ENCODE measurements at places on chromosomes 11 and 22. TPM values are rescaled to one million over a fixed set of nuclear protein-coding genes. Genes with fewer than 3 reads are reported as not detected.

The CAPN1 gene
- total RNA-seq = 125 TPM

GRCh38 chr11:61149624-61150615, 11.3 kb downstream of the VPS37C start:
- no peak for DNase-seq

DNA sequence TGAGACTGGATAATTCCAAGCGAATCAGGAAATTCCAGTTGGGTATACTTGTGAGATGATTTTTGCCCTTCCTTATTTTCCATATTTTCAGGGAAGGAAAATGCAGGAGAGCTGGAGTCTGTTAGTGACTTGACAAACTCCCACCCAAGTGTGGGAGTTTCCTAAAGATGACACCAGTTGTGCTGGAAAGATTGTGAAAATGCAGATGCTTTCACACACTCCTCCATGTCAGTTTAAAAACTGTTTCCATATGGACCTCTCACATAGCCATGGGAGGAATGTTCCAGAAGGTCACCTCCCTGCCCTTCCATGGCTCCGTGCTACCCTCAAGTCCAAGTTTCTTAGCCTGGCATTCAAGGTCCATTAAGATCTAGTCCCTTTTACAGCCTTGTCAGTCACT, 350.7 kb upstream of the NARS2 start:
- DNase-seq = no peak

The OR51B6 gene
- total RNA-seq = not detected

- no peak for DNase-seq
These were observed 18.9 kb downstream of the COPB1 start for GRCh38 chr11:14480716-14481115.

DNA sequence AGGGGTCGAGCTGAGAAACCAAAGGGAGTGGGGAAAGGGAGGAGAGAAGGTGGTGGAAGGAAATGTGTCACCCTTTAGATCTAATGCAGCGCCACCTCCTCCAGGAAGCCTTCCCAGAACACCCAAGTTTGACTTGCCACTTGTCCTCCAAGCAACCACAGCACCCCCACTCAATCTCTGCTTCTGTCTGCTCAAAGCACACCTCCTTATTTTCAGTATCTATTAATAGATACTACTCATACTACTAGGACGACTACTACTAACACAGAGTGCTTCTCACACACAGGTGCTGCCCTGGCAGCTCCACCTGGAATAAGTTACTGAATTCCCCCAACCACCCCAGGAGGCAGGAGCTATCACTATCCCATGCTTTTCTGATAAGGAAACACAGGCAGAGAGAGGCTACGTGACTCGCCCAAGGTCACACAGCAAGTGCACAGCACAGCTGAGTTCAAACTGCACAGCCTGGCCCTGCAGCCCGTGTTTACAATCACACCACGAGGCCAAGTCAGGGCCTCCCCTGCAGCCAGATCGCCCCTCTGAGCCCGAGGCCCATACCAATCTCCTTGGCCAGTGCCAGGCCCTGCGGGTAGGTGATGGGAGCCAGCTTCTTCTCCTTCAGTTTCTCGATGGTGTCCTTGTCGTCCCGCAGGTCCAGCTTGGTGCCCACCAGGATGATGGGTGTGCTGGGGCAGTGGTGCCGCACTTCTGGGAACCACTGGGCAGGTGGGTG, 13.2 kb downstream of the RAC2 start:
- no peak for DNase-seq

- no peak for DNase-seq
These were observed 102.9 kb downstream of the RPL27A start for GRCh38 chr11:8785457-8785856.

GRCh38 chr11:3182462-3182852, 17.3 kb upstream of the OSBPL5 start:
- DNase-seq = no peak

The MMP10 gene
- total RNA-seq = not detected

DNA sequence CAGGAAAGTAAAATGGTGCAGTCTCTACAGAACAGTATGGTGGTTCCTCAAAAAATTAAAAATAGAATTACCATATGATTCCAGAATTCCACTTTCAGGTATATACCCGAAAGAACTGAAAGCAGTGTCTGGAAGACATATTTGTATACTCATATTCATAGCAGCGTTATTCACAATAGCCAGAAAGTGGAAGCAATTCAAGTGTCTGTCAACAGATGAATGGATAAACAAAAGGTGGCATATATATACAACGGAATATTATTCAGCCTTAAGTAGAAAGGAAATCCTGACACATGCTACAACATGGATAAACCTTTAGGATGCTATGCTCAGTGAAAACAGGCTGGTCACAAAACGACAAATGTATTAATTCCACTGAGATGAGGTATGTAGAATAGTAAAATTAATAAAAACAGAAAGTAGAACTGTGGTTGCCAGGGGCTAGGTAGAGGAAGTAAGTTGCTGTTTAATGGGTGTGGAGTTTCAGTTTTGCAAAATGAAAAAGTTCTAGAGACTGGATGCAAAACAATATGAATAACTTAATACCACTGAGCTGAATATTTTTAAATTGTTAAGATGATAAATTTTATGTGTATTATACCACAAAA, 14.5 kb downstream of the SAA1 start:
- DNase-seq = no peak

DNA sequence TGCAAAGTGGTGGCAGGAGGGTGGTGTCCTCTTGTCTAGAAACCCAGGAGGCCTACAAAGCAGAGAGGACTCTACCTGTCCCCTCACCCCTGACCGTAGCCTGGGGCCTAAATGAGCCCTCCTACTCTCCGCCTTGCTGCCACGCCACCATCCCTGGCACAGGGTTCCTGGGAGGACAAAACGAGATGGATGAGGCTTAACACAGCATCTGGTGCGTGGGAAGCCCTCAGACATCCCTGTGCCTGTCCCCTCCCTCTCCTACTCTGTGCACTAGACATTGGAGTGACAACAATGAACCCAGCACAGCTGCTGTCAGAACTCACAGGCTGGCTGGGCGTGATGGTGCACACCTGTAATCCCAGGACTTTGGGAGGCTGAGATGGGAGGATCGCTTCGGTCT, 36.4 kb upstream of the DKK3 start:
- DNase-seq = no peak

The JHY gene
- total RNA-seq = 13.3 TPM

The ANKRD49 gene
- 14.1 TPM for total RNA-seq

The CKAP5 gene
- 80.5 TPM for total RNA-seq

DNA sequence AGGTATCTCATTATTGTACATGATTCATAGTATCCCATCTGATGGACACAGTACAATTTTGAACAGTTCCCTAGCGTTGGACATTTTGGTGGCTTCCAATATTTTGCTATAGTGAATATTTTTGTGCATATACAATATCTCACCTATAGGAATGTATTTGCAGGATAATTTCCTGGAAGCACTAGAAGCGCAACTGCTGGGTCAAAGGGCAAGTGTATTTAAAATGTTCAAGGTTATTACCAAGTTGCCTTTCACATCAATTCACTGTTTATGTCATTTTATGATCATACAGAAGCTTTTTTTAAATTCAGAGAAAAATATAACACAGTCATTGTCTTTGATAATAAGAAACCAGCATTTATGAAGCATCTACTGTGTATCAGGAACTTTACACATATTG, 19.1 kb upstream of the RPS3 start:
- no peak for DNase-seq

DNA sequence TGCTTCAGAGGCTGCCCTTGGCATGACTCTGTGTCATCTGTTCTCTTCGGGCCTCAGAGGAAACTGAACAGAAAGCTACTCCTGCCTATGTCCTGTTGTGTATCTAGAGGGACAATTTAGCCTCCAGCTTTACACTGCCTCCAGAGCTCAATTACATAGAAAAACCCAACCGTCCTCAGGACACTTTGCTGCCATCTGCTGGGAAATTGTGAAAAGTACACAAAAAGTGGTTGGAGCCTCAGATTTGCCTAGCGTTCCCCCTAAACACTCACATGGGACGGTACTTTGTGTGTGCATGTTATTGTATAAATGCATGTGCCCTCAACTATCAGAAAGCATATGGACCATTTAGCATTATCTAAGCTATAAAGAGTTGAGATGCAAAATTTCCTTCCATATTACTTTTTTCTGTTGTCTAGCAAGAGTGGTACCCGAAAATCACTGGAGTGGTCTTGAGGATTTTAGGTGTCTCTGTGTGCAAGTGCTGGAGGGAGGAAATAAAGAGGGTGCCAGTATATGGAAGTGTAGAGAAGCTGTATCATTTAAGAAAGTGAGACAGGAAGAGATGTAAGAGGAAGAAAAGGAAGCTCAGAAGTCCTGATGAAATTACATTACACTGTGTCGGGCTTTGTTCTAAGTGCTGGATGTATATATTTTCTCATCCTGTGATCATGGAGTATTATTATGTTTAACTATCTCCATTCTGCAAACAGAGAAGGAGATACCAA, 8.7 kb upstream of the MS4A4E start:
- DNase-seq = no peak

DNA sequence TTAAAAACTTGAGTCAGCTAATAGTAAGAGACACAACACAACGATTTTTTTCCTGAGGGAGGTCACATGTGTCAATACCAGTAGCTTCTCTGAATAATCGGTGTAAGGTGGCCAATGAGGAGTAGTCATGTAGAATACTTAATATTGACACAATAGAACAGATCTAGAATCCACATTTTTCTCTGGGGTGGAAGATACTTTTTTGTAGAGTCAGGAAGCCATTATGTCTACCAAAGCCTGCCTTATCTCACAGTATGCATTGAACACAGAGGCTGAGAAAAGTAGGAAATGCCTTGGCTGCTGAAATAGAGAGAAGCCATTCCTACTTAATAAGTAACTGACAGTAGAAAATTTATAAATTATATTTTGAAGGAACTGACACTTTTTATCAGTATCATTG, 725.0 kb downstream of the METTL15 start:
- DNase-seq = no peak

- no peak for DNase-seq
These were observed 20.4 kb downstream of the ALKBH8 start for GRCh38 chr11:107545101-107545514.

- DNase-seq = no peak
These were observed 400.2 kb downstream of the MN1 start for GRCh38 chr22:27401321-27401720.

- DNase-seq = no peak
These were observed 13.0 kb downstream of the TBX1 start for GRCh38 chr22:19773470-19774040.

- no peak for DNase-seq
These were observed 388.7 kb downstream of the MIAT start for GRCh38 chr22:27046086-27046485.

- DNase-seq = no peak
These were observed 39.4 kb upstream of the RBX1 start for GRCh38 chr22:40911772-40912171.

DNA sequence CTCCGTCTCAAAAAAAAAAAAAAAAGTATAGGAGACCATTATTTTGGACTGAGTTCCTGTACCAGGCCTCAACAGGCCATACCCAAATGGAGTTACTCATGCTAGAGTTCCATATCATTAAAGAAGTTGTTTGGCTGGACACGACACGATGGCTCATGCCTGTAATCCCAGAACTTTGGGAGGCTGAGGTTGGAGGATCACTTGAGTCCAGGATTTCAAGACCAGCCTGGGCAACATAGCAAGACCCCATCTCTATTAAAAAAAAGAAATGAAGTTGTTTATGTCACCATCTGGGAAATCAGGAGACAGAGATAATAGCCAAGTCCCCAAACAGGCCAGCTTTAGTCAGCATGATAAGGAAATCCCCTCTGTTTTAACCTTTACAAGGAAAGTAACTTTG, 6.7 kb upstream of the FNBP4 start:
- DNase-seq = no peak

DNA sequence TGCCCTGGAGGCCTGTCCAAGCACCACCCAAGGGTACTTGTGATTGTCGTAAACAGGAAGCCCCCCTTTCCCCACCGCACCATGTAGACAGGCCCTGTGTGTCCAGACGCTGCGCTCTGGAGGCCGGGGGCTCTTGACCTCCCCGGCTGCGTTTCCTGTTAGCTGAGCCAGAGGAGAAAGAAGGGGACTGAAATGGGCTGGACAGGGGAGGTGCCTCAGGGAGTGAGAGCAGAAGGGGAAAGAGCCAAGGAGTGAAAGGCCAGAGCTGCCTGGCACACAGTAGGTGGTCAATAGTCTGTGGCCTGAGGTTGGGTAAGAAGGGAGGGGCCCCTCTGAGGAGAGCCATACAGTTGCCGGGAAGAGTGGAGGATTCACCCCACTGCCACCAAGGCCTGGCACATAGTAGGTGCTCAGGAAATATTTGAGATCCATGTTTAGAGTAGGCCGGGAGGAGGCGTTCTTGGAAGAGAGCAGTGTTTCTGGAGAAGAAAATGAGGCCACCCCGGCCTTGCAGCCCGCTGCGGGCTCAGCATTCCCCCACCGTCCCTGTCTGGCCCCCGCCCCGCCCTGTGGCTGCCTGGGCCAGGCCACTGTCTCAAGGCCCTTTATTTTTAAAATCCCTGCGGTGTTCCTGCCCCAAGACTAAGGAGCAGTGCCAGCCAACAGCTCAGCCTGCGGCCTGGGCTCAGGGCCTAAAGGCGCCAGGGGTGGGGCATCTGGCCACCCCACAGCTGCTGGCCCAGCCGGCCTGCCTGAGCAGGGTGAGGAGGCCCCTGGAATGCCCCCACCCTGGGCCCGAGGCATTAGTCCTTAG, 13.6 kb upstream of the CDC42EP1 start:
- no peak for DNase-seq

- no peak for DNase-seq
These were observed 1.2 kb upstream of the INTS5 start for GRCh38 chr11:62654297-62654696.

GRCh38 chr11:41989823-41990380, 530.5 kb upstream of the LRRC4C start:
- no peak for DNase-seq

- DNase-seq = peak; percentile 67
These were observed 88.6 kb downstream of the PLEKHA7 start for GRCh38 chr11:16925561-16926065.

The MICAL3 gene
- total RNA-seq = 131 TPM

- no peak for DNase-seq
These were observed 697.2 kb downstream of the ETS1 start for GRCh38 chr11:127890030-127890615.

GRCh38 chr11:95536047-95536690, 253.4 kb downstream of the FAM76B start:
- no peak for DNase-seq

The POLDIP3 gene
- 81.5 TPM for total RNA-seq

GRCh38 chr11:970319-970871, 44.7 kb downstream of the AP2A2 start:
- DNase-seq = no peak

The PARVG gene
- 16.7 TPM for total RNA-seq

- DNase-seq = peak; percentile 87
These were observed 78.4 kb downstream of the CDKN1C start for GRCh38 chr11:2807025-2807681.

The SUSD2 gene
- total RNA-seq = 4.1 TPM

The HBE1 gene
- total RNA-seq = not detected

- no peak for DNase-seq
These were observed 2.2 kb upstream of the P2RX6 start for GRCh38 chr22:21012446-21013407.

Measured in sciatic nerve (tissue), 2 donors.